Karpas-422 (cell line): ENCODE measurements at places on chromosomes 7 and 10.

- no peaks in the 10 kb centered on the region for H3K36me3 ChIP-seq
- no peak overlapping the region for H3K4me3 ChIP-seq
- H3K27ac ChIP-seq, result no peak overlapping the region
- no peak for DNase-seq
- 0 out of 2 replicates have a peak, but pooled peaks cover 3% of the 10 kb centered on the region for H3K4me1 ChIP-seq
These were observed 203.2 kb downstream of the AHR start for GRCh38 chr7:17501441-17502212.

DNA sequence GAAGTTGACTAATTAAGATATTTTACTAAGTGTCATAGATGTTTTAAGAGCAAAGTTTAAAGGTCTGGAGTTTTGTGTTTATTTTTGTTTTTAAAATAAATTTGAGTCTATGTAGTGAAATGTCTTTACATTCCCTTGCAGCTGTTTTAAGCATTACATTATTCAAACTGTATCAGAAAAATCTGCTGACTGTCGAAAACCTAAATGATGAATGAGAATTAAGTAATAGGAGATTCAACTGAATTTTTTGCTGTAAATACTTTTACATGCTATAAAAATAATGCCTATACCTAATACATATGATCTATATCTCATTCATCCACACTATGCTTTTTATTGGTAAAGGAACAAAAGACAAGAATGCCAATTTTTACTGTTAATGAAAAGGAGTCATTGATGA lies 227.2 kb downstream of the CSTF2T start:
- H3K27me3 ChIP-seq, result no peaks in the 10 kb centered on the region
- H3K36me3 ChIP-seq, result no peaks in the 10 kb centered on the region
- no peak overlapping the region for H3K27ac ChIP-seq
- no peak for DNase-seq
- H3K4me1 ChIP-seq, result no peaks in the 10 kb centered on the region

DNA sequence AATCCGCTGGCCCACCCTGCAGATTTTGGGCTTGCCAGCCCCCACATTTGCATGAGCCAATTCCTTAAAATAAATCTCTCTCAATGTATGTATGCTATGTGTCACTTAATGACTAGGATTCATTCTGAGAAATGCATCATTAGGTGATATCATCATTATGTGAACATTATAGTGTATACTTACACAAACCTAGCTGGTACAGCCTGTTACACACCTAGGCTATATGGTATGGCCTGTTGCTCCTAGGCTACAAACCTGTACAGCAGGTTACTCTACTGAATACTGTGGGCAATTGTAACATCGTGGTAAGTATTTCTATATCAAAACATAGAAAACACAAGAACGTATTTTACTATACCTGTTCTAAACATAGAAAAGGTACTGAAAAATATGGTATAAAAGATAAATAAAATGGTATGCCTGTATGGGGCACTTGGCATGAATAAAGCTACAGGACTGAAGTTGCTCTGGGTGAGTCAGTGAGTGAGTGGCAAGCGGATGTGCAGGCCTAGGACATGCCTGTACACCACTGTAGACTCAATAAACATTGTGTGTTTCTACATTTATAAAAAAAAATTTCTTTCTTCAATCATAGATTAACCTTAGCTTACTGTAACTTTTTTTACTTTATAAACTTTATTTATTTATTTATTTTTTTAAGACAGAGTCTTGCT lies 135.9 kb downstream of the ABCA13 start:
- DNase-seq, result no peak
- no peaks in the 10 kb centered on the region for H3K36me3 ChIP-seq
- no peaks in the 10 kb centered on the region for H3K27me3 ChIP-seq
- no peak overlapping the region for H3K4me3 ChIP-seq

- H3K4me1 ChIP-seq, result peaks cover 12% of the 10 kb centered on the region
- no peaks in the 10 kb centered on the region for H3K27me3 ChIP-seq
- no peaks in the 10 kb centered on the region for H3K36me3 ChIP-seq
- no peak overlapping the region for H3K4me3 ChIP-seq
These were observed 75.2 kb upstream of the CCDC71L start for GRCh38 chr7:106736123-106736507.

GRCh38 chr10:110353244-110354119 lies 48.8 kb upstream of the SMNDC1 start:
- H3K36me3 ChIP-seq, result no peaks in the 10 kb centered on the region
- H3K4me1 ChIP-seq, result peaks cover 65% of the 10 kb centered on the region
- DNase-seq, result no peak
- H3K27me3 ChIP-seq, result no peaks in the 10 kb centered on the region

- no peak overlapping the region for H3K4me3 ChIP-seq
- no peak overlapping the region for H3K27ac ChIP-seq
- no peaks in the 10 kb centered on the region for H3K27me3 ChIP-seq
- H3K36me3 ChIP-seq, result no peaks in the 10 kb centered on the region
- no peak for DNase-seq
These were observed 48.2 kb upstream of the GPR141 start for GRCh38 chr7:37635346-37635745.

DNA sequence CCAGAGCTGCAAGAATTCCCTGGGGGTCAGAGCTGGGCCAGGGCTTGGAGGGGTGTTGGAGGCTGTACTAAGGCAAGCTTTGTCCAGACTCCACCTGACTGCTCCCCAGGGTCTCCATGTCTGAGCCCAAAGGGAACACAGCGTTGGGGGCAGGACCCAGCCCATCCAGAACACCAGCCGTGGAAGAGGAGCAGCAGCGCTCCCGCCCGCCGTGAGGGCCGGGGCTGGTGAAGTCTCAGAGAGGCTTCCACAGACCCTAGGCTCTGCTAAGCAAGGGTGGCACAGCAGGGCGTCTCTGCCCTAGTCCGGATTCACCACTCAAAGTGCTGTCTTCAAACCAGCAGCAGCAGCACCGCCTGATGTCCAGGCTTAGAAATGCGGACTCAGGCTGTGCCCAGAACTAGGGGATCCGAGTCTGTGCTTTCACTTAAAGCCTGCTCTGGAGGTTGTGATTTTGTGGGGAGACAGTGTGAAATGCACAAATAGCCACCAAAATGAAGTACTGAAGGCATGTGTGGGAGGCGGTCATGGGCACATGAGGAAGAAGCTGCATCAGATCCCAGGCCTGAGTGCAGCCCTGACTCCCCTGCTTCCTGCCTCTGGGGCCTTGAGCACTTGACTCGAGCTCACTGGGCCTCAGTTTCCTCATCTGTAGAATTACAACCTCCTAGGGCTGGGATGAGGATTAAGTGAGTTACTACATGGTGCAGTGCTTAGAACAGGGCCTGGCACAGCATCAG lies 16.6 kb upstream of the AQP1 start:
- no peak overlapping the region for H3K27ac ChIP-seq
- no peak overlapping the region for H3K4me3 ChIP-seq
- no peaks in the 10 kb centered on the region for H3K36me3 ChIP-seq
- H3K27me3 ChIP-seq, result peaks cover 6% of the 10 kb centered on the region; the same call in 1 of the 2 replicates
- DNase-seq, result peak; percentile 69

DNA sequence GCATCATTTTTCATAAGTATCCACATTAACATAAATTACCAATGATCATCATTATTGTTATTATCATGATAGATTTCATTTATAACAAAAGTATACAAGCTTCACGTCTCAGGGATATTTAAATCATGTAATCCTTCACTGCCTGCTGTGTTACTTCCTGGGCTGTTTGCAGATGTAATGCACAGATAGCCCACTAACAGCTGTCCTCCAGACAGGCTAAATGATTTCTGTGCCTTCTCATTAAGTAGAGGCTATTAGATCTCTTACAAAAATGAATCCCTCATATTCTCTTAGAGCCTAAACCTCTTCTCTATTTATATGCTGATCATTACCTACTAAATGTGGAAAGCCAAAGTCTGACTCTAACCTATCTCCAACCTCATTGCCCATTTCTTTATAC lies 9.3 kb downstream of the PCLO start:
- H3K4me1 ChIP-seq, result no peaks in the 10 kb centered on the region
- H3K27me3 ChIP-seq, result no peaks in the 10 kb centered on the region
- H3K27ac ChIP-seq, result no peak overlapping the region
- no peak overlapping the region for H3K4me3 ChIP-seq
- no peak for DNase-seq
- H3K36me3 ChIP-seq, result no peaks in the 10 kb centered on the region

- no peaks in the 10 kb centered on the region for H3K36me3 ChIP-seq
- H3K4me1 ChIP-seq, result no peaks in the 10 kb centered on the region
- no peak overlapping the region for H3K4me3 ChIP-seq
- no peaks in the 10 kb centered on the region for H3K27me3 ChIP-seq
- no peak overlapping the region for H3K27ac ChIP-seq
These were observed 39.9 kb upstream of the LYZL1 start for GRCh38 chr10:29249018-29249417.

- H3K27me3 ChIP-seq, result no peaks in the 10 kb centered on the region
- DNase-seq, result no peak
- H3K4me3 ChIP-seq, result no peak overlapping the region
- H3K27ac ChIP-seq, result no peak overlapping the region
- no peaks in the 10 kb centered on the region for H3K36me3 ChIP-seq
These were observed 15.3 kb upstream of the PAX2 start for GRCh38 chr10:100729862-100730724.

DNA sequence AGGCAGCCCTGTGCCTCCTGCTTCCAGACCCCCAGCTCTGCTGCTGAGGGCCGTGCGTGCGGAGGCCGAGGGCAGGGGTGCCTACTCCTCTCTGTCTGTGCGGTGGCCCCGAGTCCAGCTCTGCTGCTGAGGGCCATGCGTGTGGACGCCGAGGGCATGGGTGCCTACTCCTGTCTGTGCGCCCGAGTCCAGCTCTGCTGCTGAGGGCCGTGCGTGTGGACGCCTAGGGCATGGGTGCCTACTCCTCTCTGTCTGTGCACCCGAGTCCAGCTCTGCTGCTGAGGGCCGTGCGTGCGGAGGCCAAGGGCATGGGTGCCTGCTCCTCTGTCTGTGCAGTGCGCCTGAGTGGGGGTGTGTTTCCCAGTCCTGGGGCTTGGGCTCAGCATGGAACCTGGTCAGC lies 142.7 kb downstream of the ZMYND11 start:
- H3K4me3 ChIP-seq, result no peak overlapping the region
- DNase-seq, result no peak
- no peaks in the 10 kb centered on the region for H3K4me1 ChIP-seq
- no peaks in the 10 kb centered on the region for H3K27me3 ChIP-seq
- H3K27ac ChIP-seq, result no peak overlapping the region

DNA sequence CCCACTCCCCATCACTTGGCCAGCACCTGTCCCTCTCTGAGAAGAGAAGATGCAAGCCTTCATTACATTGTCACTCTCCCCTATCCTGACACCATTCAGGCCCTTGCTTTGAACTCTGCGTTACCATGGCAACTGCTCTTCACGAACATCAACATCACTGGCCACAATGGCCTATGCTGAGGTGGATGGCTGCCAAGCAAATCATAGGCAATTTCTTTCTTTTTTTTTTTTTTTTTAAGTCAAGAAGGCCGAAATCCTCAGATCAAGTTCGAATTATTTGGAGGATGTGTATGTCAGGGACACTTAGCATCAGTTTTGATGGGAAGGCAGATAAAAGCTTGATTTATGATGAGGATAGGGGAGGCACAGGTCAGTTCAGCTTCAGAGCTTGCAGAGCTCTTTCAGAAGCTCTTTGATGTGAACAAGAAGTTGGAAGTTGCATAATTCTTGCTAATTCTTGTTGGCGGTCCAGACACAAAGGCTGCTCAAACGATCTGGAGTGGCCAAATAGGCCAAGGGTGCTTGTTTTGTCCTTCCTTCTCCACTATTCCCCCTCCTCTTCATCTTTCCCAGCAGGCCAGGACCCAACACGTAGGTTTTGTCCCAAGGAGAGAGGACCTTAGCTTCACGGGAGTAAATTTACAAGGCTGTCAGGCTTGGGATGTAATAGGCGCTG lies 179.9 kb upstream of the NPVF start:
- no peaks in the 10 kb centered on the region for H3K27me3 ChIP-seq
- no peak overlapping the region for H3K4me3 ChIP-seq
- no peaks in the 10 kb centered on the region for H3K4me1 ChIP-seq
- DNase-seq, result no peak

GRCh38 chr10:3195286-3195685 lies 22.7 kb upstream of the PITRM1 start:
- no peaks in the 10 kb centered on the region for H3K36me3 ChIP-seq
- H3K27ac ChIP-seq, result no peak overlapping the region
- no peak for DNase-seq
- no peaks in the 10 kb centered on the region for H3K4me1 ChIP-seq
- no peaks in the 10 kb centered on the region for H3K27me3 ChIP-seq

- H3K27ac ChIP-seq, result no peak overlapping the region
- peaks cover 14% of the 10 kb centered on the region for H3K4me1 ChIP-seq
- no peak overlapping the region for H3K4me3 ChIP-seq
- H3K36me3 ChIP-seq, result no peaks in the 10 kb centered on the region
These were observed 23.6 kb upstream of the VSIR start for GRCh38 chr10:71796749-71797405.

DNA sequence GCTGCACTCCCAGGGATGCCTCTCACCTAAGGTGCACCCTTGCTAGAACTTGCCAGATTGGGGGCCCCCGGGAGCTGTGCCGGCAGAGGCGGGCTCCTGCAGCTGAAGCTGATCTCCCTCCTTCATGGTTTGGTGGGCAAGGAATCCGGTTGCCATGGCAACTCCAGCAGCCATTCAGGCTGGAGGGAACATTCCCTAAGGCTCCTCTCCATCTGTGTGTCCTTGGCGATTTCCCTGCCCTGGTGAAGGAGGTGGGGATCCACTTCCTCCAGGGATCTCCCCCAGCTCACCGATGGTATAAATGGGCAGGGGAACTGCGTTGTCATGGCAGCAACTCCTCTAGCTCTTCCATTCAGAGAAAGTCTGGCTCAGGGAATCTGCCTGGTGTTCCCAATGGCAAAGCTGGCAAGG lies 49.6 kb upstream of the GPR158 start:
- no peak for DNase-seq
- no peaks in the 10 kb centered on the region for H3K36me3 ChIP-seq
- H3K4me1 ChIP-seq, result no peaks in the 10 kb centered on the region
- no peak overlapping the region for H3K27ac ChIP-seq
- H3K4me3 ChIP-seq, result no peak overlapping the region

DNA sequence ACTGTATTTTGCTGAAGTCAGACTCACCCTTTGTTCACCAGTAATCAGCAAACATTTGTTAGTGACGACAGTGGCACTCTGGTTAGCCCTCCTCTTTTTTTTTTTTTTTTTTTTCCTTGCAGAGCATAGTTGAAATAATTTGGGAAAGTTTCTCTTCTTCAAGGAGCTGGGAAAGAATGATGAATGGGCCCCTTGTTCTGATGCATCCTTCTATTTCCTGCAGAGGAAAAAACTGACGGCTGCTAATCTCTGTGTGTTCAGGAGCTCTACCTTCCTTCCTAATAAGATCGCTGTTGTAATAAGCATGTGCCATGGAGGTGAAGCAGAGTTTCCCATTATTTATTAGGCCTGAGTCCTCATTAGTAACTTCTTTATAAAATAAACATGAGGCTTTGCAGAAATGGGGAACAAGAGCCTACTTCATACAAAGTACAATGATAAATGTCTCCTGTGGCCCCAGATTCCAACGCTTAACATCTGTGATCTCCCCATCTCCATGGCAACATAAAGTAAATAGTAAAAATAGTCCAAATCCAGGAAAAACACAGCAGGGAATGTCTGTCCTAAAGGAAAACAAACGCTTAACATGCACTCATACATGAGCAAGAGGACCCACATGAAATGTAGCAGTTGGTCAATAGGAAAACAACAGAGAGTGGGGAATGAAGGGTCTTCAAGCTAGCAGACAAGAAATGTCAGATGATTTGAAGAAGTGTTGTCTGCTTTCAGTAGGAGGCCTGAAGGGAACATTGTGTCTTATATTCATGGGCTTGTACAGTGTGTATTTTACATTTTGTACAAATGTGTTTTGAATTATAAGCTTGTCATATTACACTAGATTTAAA lies 59.1 kb upstream of the CALD1 start:
- H3K36me3 ChIP-seq, result no peaks in the 10 kb centered on the region
- H3K27ac ChIP-seq, result no peak overlapping the region
- no peak for DNase-seq
- H3K27me3 ChIP-seq, result no peaks in the 10 kb centered on the region
- H3K4me3 ChIP-seq, result no peak overlapping the region
